Caco-2 (cell line): ENCODE measurements at places on chromosomes 16 and 17. TPM values are rescaled to one million over a fixed set of nuclear protein-coding genes. Genes with fewer than 3 reads are reported as not detected.

Gene MAPK8IP3
- 60.5 and 74.9 TPM in 2 replicates for total RNA-seq

Gene CHST5
- total RNA-seq = 0.11 TPM in 1 of 2 replicates, not detected in the other

Gene TPSD1
- total RNA-seq = not detected in 2 replicates

Gene CD300C
- not detected in 2 replicates for total RNA-seq

Gene GRAP
- 0.50 TPM in 1 of 2 replicates, not detected in the other for total RNA-seq

Gene SDF2
- total RNA-seq = 63.5 and 64.9 TPM in 2 replicates

Gene CIBAR2
- not detected in 2 replicates for total RNA-seq

- no peaks in the 10 kb centered on the region for H3K27me3 ChIP-seq
- H3K4me1 ChIP-seq = peaks cover 4% of the 10 kb centered on the region; the same call in 1 of the 2 replicates
- H3K36me3 ChIP-seq = no peaks in the 10 kb centered on the region
- no peak for DNase-seq
Measured at GRCh38 chr16:67594256-67594915, 32.1 kb downstream of the CTCF start.

DNA sequence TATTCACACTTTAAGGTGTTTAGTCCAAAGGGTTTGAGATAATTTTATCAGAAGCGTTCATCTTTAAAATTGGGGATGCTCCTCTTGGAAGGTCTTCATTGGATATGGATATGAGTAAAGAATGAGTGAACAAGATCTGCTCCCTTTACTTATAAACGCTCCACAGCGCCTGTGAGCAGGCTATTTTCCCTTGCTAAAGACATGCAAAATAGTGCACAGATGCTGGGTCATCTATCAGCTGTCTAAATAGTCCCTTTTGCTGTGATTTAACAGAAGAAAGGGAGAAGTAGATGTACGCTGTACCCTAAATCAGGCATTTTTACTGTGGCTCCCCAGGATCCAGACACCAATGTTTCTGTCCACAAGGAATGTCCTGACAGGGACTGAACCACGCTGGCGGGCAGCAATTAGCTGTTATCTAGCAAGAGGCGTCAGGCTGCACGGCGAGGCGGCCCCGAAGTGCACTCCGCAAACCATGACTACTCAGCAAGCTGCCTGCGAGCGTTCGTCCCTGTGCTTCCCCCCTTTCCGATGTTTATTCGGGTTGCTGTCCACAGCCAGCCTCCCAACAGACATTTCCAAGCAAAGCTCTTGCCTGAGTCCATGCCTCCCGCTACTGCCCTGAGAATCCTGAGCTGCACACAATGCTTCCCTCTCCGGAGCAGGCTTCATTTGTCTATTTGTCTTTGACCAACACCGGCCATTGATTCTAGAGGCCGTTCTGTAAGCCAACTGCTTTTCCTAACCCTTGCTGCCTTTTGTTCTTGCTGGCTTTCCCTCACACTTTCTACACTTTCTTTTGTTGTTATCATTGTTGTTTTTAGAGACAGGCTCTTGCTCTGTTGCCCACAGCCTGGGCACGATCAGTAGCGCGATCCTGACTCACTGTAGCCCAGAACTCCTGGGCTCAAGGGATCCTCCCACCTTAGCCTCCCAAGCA lies 55.7 kb upstream of the CNEP1R1 start:
- H3K4me3 ChIP-seq = peak overlapping the region; percentile 25
- no peak overlapping the region for H3K27ac ChIP-seq
- no peaks in the 10 kb centered on the region for H3K4me1 ChIP-seq
- DNase-seq = peak; percentile 46
- 0 out of 2 replicates have a peak, but pooled peaks cover 3% of the 10 kb centered on the region for H3K27me3 ChIP-seq

- no peak overlapping the region for H3K4me3 ChIP-seq
- H3K27ac ChIP-seq = no peak overlapping the region
- peak; percentile 34 for DNase-seq
Measured at GRCh38 chr16:9415545-9415944, 324.1 kb downstream of the HAPSTR1 start.

DNA sequence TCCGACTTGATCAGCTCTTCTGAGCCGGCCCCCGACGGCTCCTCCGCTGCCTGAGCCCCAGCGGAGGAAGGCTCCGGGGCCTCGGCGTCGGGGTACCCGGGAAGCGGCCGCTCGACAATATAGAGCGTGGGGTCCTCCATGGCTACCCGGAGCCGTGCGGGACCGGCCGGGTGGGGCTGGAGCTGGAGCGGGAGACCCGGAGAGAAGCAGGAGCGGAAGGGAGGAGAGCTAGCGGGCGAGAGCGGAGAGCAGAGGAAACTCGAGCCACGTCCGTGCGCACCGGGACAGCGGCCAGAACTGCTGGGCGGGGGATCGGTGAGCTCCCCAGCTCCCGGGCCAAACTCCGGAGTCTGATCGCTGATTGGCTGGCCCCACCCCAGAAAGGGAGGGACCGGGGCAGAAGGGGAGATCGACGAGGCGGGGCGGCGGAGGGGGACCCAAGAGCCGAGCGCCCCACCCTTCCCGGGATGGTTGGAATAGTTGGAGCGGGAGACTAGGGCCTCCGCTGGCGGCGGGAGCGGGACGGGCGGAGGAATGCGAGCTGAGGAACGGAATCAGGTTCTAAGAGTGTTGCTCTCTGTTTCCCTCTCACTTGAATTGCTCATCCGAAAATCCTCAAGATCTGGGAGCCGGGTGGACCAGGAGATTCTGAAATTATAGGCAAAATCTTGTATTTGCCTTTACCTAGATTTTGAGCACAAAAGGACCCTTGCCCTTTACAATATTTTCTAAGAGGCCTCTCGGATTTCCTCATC lies at the start of gene CAVIN1:
TSS of gene CAVIN1 (minus strand) at position 299 of the 755 bp plus-strand sequence. CDS start at position 140, 159 bp downstream.
- no peaks in the 10 kb centered on the region for H3K27me3 ChIP-seq
- peak within 1 kb of the TSS; percentile 74 for H3K27ac ChIP-seq
- H3K36me3 ChIP-seq = no peaks in the 10 kb centered on the region
- peak within 1 kb of the TSS; percentile 97 for H3K4me3 ChIP-seq
- peak; percentile 98 for DNase-seq

GRCh38 chr16:54026456-54026855 lies 260.1 kb downstream of the IRX3 start:
- no peak overlapping the region for H3K4me3 ChIP-seq
- no peak for DNase-seq
- no peaks in the 10 kb centered on the region for H3K36me3 ChIP-seq
- no peaks in the 10 kb centered on the region for H3K27me3 ChIP-seq
- no peaks in the 10 kb centered on the region for H3K4me1 ChIP-seq
- H3K27ac ChIP-seq = no peak overlapping the region

GRCh38 chr16:76676356-76676755 lies 399.2 kb downstream of the CNTNAP4 start:
- no peak overlapping the region for H3K4me3 ChIP-seq
- DNase-seq = peak; percentile 54
- H3K36me3 ChIP-seq = no peaks in the 10 kb centered on the region
- H3K27ac ChIP-seq = no peak overlapping the region
- H3K4me1 ChIP-seq = peaks cover 12% of the 10 kb centered on the region

DNA sequence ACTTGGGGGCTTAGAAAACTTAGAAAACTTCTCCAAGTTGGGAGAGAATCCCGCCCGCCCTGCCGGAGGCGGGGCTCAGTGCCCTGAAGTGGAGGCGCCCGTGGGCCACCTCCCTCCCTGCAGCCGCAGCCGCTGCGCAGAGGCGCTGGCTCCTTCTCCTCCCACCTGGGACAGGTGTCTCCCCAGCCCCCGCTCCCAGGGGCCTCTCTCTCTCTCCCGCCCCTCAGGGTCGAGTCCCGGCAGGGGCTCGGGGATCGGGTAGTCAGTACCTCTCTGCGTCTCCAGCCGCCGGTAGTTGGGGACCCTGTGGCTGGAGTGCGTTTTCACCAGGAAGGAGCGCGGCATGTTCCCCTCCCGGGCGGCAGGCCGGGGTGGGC lies 257 bp downstream of the SNAI3 start:
- no peaks in the 10 kb centered on the region for H3K36me3 ChIP-seq
- H3K4me1 ChIP-seq = peaks cover 24% of the 10 kb centered on the region
- DNase-seq = peak; percentile 79
- no peaks in the 10 kb centered on the region for H3K27me3 ChIP-seq
- no peak overlapping the region for H3K27ac ChIP-seq

- H3K4me3 ChIP-seq = no peak overlapping the region
- no peaks in the 10 kb centered on the region for H3K27me3 ChIP-seq
- no peaks in the 10 kb centered on the region for H3K36me3 ChIP-seq
- peaks cover 14% of the 10 kb centered on the region for H3K4me1 ChIP-seq
- peak overlapping the region; percentile 49 for H3K27ac ChIP-seq
Measured at GRCh38 chr16:11640987-11641817, 27.1 kb upstream of the SNN start.

- no peaks in the 10 kb centered on the region for H3K36me3 ChIP-seq
- no peaks in the 10 kb centered on the region for H3K27me3 ChIP-seq
- DNase-seq = no peak
- peak overlapping the region; percentile 66 for H3K27ac ChIP-seq
- H3K4me1 ChIP-seq = no peaks in the 10 kb centered on the region
- no peak overlapping the region for H3K4me3 ChIP-seq
Measured at GRCh38 chr17:17508646-17509591, 12.7 kb upstream of the RASD1 start.

DNA sequence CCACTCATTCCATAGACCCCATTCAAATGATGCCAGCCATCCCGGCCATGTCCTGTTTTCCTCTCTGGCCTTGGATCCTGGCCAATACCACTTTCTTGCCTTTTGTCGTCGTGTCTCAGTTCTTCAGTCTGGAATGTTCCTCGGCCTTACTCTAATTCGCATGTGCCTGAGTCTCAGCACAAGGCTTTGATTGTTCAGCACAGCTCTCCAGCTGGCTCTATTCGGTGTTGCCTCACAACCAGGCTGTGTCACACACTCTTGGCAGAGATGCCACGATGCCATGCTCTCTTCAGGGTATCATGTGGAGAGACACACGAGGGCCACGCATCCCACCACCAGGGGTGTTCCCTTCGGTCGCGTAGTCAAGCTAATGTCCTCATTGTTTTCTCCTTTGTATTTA lies 1.8 kb upstream of the VPS4A start:
- peaks cover 9% of the 10 kb centered on the region; the same call in 1 of the 2 replicates for H3K4me1 ChIP-seq
- H3K4me3 ChIP-seq = no peak overlapping the region
- H3K27ac ChIP-seq = no peak overlapping the region
- peak; percentile 29 for DNase-seq
- H3K36me3 ChIP-seq = no peaks in the 10 kb centered on the region

GRCh38 chr17:21036361-21036881 lies 6.4 kb downstream of the USP22 start:
- no peak for DNase-seq
- no peaks in the 10 kb centered on the region for H3K4me1 ChIP-seq
- peaks cover 3% of the 10 kb centered on the region for H3K36me3 ChIP-seq
- H3K4me3 ChIP-seq = no peak overlapping the region

GRCh38 chr16:8816967-8817655 lies 19.5 kb downstream of the PMM2 start:
- no peaks in the 10 kb centered on the region for H3K4me1 ChIP-seq
- H3K27ac ChIP-seq = no peak overlapping the region
- no peaks in the 10 kb centered on the region for H3K27me3 ChIP-seq
- no peaks in the 10 kb centered on the region for H3K36me3 ChIP-seq
- H3K4me3 ChIP-seq = no peak overlapping the region
